T-helper 2 cell treated with Interferon-gamma antibody and Interleukin-4, amounts not matched to agents 5 μg/mL and 100 μg/mL, for 36 hours (primary cell): ENCODE measurements at places on chromosomes 13 and 19.
A peak's percentile ranks its signal among the peaks of the same experiment; 100 is the strongest.

- no peak overlapping the region for H3K27ac ChIP-seq
- H3K36me3 ChIP-seq: peaks cover 6% of the 10 kb centered on the region
- no peaks in the 10 kb centered on the region for H3K27me3 ChIP-seq
- no peaks in the 10 kb centered on the region for H3K4me1 ChIP-seq
- no peak overlapping the region for H3K4me3 ChIP-seq
Observed at GRCh38 chr19:23095418-23095817, 21.4 kb upstream of the ZNF730 start.

- no peak for DNase-seq
- no peak overlapping the region for H3K4me3 ChIP-seq
- H3K4me1 ChIP-seq: no peaks in the 10 kb centered on the region
- H3K27me3 ChIP-seq: no peaks in the 10 kb centered on the region
- H3K36me3 ChIP-seq: no peaks in the 10 kb centered on the region
Observed at GRCh38 chr13:80235166-80235966, 105.6 kb downstream of the SPRY2 start.

GRCh38 chr19:29683009-29683408 is 17.7 kb downstream of the PLEKHF1 start:
- no peak overlapping the region for H3K27ac ChIP-seq
- H3K36me3 ChIP-seq: peaks cover 11% of the 10 kb centered on the region
- H3K27me3 ChIP-seq: no peaks in the 10 kb centered on the region
- DNase-seq: no peak

DNA sequence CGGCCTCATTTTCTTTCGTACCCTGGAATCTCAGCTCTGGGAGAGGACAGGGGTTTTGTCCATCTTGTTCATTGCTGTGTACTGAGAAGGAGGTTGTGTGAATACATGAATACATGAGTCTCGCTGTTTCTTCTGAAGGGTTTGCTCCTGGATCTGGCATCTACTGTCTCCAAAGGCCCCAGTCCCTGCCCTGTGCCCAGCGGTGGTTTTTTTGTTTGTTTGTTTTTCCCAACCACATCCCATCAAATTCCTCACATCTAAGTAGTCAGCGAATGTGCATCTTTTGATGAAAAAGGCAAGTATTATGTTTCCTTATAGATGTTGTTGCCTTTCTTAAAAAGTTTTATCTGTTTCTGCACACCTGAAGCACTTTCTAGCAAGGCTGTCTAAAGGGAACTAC is 12.5 kb downstream of the DCAF15 start:
- no peaks in the 10 kb centered on the region for H3K4me1 ChIP-seq
- no peak overlapping the region for H3K4me3 ChIP-seq
- peaks cover 27% of the 10 kb centered on the region for H3K36me3 ChIP-seq
- no peak for DNase-seq

DNA sequence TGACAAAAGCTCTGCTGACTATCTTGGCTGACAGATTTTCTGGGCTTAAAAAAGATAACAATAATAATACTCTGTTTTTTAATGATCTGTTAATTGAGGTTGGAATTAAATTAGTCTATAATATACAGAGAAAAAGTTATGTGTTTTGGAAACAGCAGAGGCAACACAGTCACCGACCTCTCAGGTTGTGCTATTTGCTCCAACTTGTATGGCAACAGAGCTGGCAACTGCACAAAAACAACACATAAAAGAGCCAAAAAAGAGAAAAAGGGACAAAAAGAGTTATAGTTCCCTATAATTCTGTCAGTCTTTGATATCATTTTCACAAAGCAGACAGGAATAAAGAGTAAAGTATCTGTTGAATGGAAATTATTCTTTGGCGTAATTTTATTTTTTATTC is 102.3 kb upstream of the POSTN start:
- no peak overlapping the region for H3K27ac ChIP-seq
- H3K36me3 ChIP-seq: no peaks in the 10 kb centered on the region
- no peaks in the 10 kb centered on the region for H3K27me3 ChIP-seq
- no peak overlapping the region for H3K4me3 ChIP-seq

GRCh38 chr13:21348488-21349120 is 110.5 kb downstream of the ZDHHC20 start:
- no peak for DNase-seq
- no peaks in the 10 kb centered on the region for H3K36me3 ChIP-seq
- no peak overlapping the region for H3K27ac ChIP-seq
- no peak overlapping the region for H3K4me3 ChIP-seq
- H3K27me3 ChIP-seq: no peaks in the 10 kb centered on the region

DNA sequence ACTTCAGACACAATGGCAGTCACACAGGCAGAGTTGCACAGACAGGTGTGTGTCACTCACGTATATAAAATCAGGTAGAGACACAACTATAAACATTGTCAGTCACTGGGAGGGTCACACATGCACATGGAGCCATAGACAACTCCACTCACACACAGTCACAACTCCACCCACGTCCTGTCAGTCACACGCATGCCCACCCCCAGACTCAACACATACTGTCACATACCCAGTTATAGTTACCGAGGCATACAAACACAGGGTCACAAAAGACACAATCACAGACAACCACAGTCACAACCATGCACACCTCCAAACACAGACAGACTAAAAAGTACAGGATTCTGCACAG is 1.5 kb downstream of the NUMBL start:
- no peaks in the 10 kb centered on the region for H3K27me3 ChIP-seq
- H3K27ac ChIP-seq: no peak overlapping the region
- H3K4me3 ChIP-seq: no peak overlapping the region
- peaks cover 2% of the 10 kb centered on the region for H3K4me1 ChIP-seq
- no peak for DNase-seq

DNA sequence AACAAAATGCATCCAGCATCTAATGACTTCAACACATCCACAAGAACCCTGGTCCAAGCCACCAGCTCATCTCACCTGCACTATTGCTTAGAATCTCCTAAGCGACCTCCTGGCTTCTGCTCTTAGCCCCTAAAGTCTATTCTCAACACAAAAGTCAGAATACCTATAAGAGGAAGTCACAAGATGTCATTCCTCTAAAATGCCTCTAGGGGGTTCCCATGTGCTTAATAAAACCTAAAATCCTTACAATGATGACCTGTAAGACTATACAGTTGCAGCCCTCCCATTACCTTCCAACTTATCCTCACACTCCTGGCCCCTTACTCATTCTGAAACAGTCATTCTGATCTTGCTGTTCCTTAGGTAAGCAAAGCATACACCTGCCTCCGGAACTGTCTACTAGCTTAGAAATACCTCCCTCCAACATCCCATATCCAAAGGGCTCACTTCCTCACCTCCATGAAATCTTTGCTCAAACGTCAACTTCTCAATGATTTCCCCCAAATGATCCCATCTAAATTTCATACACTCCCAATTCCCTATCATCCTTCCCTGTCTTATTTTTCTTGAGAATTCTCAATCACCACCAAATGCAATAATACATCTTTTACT is 10.0 kb downstream of the ATP7B start:
- H3K27ac ChIP-seq: no peak overlapping the region
- DNase-seq: no peak
- peaks cover 15% of the 10 kb centered on the region for H3K27me3 ChIP-seq
- H3K4me3 ChIP-seq: no peak overlapping the region

DNA sequence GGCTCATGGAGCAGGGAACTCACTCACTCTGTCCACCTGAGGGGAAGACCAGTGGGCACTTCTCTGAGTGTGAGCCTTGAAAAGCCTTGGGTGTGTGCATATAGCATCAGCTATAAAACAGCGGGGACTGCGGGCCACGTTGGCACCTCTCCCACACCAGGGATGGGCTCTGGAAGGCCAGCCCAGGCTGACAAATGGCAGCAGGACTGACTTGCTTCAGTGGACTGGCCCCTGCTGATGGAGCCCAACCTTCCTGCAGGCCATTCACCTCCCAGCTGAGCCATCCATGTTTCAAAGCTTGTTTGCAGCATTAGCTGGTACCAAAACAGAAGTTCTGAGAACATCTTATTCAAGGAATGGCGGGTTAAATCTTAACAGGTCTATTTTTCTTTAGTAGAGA is 21.0 kb downstream of the TSHZ3 start:
- no peaks in the 10 kb centered on the region for H3K4me1 ChIP-seq
- DNase-seq: no peak
- no peak overlapping the region for H3K27ac ChIP-seq
- H3K27me3 ChIP-seq: peaks cover 3% of the 10 kb centered on the region
- no peak overlapping the region for H3K4me3 ChIP-seq

DNA sequence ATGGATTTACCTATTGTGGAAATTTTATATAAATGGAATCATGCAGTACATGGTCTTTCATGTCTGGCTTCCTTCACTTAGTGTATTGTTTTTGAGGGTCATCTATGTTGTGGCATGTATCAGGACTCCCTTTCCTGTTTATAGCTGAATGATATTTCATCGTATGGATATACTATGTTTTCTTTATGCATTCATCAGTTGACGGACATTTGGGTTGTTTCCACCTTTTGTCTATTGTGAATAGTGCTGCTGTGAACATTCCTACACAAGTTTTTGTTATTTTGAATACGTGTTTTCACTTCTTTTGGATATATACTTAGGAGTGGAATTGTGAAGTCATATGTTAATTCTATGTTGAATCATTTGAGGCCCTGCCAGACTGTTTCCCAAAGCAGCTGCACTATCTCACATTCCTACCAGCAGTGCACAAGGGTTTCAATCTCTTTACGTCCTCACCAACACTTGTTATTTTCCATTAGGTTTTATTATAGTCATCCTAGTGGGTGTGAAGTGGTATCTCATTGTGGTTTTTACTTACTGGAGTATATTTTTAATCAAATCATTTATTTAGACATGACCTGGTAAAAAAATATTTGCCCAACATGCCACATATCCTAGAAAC is 262.7 kb downstream of the DLEU7 start:
- no peak overlapping the region for H3K27ac ChIP-seq
- H3K36me3 ChIP-seq: no peaks in the 10 kb centered on the region
- H3K4me3 ChIP-seq: no peak overlapping the region
- no peaks in the 10 kb centered on the region for H3K4me1 ChIP-seq
- no peak for DNase-seq
- H3K27me3 ChIP-seq: no peaks in the 10 kb centered on the region

- H3K36me3 ChIP-seq: peaks cover 48% of the 10 kb centered on the region
- peaks cover 3% of the 10 kb centered on the region for H3K4me1 ChIP-seq
- H3K27ac ChIP-seq: no peak overlapping the region
- no peak overlapping the region for H3K4me3 ChIP-seq
Observed at GRCh38 chr13:98846521-98846920, 94.0 kb upstream of the SLC15A1 start.

GRCh38 chr19:48817585-48818124 is 6.8 kb upstream of the BCAT2 start:
- no peaks in the 10 kb centered on the region for H3K36me3 ChIP-seq
- DNase-seq: no peak
- no peaks in the 10 kb centered on the region for H3K27me3 ChIP-seq
- peaks cover 7% of the 10 kb centered on the region for H3K4me1 ChIP-seq

GRCh38 chr19:12766051-12766521 is 9.3 kb downstream of the HOOK2 start:
- H3K36me3 ChIP-seq: no peaks in the 10 kb centered on the region
- H3K27ac ChIP-seq: peak overlapping the region; percentile 36
- peaks cover 7% of the 10 kb centered on the region for H3K4me1 ChIP-seq
- H3K27me3 ChIP-seq: no peaks in the 10 kb centered on the region
- peak overlapping the region; percentile 52 for H3K4me3 ChIP-seq

DNA sequence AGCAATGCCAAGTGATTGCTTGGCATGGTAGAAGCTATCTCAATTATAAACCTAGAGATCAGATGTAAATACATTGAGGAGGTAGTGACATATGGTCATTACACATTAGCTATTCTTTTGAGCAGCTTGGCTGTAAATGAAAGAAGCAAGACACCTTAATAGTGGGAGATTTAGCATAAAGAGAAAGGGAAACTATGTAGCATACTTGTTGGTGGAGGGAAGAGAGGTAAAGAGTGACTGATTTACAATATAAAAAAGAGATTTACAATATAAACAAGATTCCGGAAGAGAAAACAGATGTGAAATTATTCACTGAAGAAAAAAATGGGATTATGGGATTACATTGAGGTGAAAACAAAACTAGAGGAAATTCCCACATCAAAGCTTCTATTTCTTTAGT is 2009.6 kb downstream of the OLFM4 start:
- no peaks in the 10 kb centered on the region for H3K27me3 ChIP-seq
- DNase-seq: no peak
- H3K27ac ChIP-seq: no peak overlapping the region
- H3K4me1 ChIP-seq: no peaks in the 10 kb centered on the region
- H3K4me3 ChIP-seq: no peak overlapping the region

DNA sequence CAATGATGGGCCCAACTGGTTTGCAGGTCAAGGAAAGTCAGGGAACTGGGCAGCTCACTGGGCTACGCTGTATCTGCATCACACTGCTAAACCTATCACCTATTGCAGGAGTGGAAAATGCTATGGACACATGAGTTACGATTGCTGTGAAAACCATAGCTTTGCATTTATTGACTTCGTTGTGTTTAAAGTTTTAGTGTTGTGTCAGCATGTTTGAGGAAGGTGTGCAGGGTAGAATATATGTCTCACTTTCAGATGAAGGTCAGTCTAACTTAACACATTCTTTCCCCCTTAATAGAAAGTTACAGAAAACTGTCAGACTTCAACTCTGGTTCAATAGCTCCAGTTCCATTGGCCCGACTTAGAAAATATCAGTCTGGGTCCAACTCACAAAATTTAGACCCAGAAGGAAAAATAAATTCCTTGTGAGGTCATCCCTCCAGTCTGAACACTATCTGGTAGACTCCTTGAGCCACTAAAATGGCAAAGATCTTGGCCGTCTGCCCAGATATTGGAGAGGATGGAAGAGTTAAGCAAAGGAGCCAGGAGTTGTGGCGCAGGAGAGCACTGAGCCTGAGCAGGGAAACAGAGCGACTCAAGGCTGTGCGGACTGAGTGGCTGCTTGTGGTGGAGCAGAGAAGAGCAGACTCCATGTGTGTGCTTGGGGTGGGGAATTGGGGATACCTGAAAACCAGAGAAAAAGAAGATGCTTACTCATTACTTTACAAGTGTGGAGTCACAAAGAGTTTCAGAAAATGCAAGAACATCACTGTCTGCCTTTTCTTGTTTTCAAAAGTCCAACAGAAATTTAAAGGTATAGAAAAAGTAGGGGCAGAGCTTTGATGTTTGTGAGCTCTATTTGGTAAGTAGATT is 518.5 kb downstream of the FGF9 start:
- DNase-seq: no peak
- H3K36me3 ChIP-seq: no peaks in the 10 kb centered on the region
- H3K27me3 ChIP-seq: no peaks in the 10 kb centered on the region
- H3K27ac ChIP-seq: no peak overlapping the region
- H3K4me1 ChIP-seq: no peaks in the 10 kb centered on the region

GRCh38 chr13:51999510-51999911 is 11.7 kb downstream of the ATP7B start:
- H3K4me1 ChIP-seq: peaks cover 2% of the 10 kb centered on the region
- H3K27ac ChIP-seq: no peak overlapping the region

DNA sequence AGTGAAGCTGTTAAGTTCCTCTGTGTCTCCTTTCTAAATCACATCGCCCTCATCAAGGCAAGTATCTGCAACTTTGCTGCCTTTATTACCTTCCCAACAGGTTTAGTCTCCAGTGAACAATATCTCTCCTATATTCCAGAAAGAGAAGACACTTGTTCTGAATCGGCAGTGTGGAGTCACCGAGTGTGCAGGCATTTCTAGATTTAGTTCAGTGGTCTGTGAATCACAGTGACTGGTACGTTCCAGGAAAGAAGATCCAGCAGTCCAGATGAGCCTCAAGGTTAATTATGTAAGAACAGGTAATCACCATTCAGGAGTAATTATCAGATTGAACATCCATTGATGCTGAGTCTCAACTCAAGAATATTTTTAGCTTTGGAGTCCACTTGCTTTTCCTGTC is 497.0 kb downstream of the FOXO1 start:
- no peak overlapping the region for H3K27ac ChIP-seq
- no peaks in the 10 kb centered on the region for H3K27me3 ChIP-seq
- no peak overlapping the region for H3K4me3 ChIP-seq
- H3K36me3 ChIP-seq: no peaks in the 10 kb centered on the region
- H3K4me1 ChIP-seq: peaks cover 3% of the 10 kb centered on the region

- no peak overlapping the region for H3K27ac ChIP-seq
- DNase-seq: no peak
- H3K36me3 ChIP-seq: no peaks in the 10 kb centered on the region
- no peaks in the 10 kb centered on the region for H3K27me3 ChIP-seq
- H3K4me3 ChIP-seq: no peak overlapping the region
Observed at GRCh38 chr13:38856065-38856464, 134.6 kb downstream of the STOML3 start.
